Common myeloid progenitor, CD34-positive (primary cell): ENCODE measurements at places on chromosomes 3 and 15.

GRCh38 chr3:175580318-175580717 is 721.2 kb downstream of the NAALADL2 start:
- H3K36me3 ChIP-seq, result no peaks in the 10 kb centered on the region
- no peak overlapping the region for H3K4me3 ChIP-seq
- no peaks in the 10 kb centered on the region for H3K4me1 ChIP-seq
- no peaks in the 10 kb centered on the region for H3K27me3 ChIP-seq
- no peak for DNase-seq

- H3K4me1 ChIP-seq, result peaks cover 10% of the 10 kb centered on the region
- no peak overlapping the region for H3K27ac ChIP-seq
- H3K36me3 ChIP-seq, result no peaks in the 10 kb centered on the region
- peak; percentile 74 for DNase-seq
- no peak overlapping the region for H3K4me3 ChIP-seq
- no peaks in the 10 kb centered on the region for H3K27me3 ChIP-seq
These were observed 23.5 kb upstream of the CLN6 start for GRCh38 chr15:68252925-68253534.

- no peak overlapping the region for H3K27ac ChIP-seq
- H3K4me1 ChIP-seq, result peaks cover 63% of the 10 kb centered on the region
- DNase-seq, result peak; percentile 10
- H3K27me3 ChIP-seq, result no peaks in the 10 kb centered on the region
- no peaks in the 10 kb centered on the region for H3K36me3 ChIP-seq
These were observed 1.4 kb downstream of the ARID3B start for GRCh38 chr15:74542166-74543042.

GRCh38 chr3:174440741-174441587 is 418.2 kb upstream of the NAALADL2 start:
- H3K27me3 ChIP-seq, result no peaks in the 10 kb centered on the region
- H3K27ac ChIP-seq, result peak overlapping the region; percentile 94
- peak; percentile 90 for DNase-seq
- peak overlapping the region; percentile 93 for H3K4me3 ChIP-seq
- H3K4me1 ChIP-seq, result peaks cover 13% of the 10 kb centered on the region
- no peaks in the 10 kb centered on the region for H3K36me3 ChIP-seq

DNA sequence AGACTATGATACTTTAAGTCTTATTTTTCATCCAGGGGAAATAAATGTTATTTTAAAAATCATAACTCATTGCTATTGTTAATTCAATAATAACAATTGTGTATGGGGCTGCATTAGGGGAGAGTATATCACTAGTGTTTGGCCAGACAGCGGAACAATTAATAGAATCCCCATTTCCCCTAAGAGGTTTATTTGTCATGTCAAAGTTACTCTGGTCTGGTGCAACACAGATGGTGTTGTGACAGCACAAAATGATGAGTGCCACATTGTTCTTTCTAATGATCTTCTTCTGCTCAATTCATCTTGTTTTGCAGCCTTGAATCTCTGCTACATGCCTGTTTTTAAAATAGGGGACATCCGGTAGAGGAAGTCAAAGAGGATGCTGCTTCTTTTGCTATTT is 351.6 kb downstream of the NSUN3 start:
- H3K27ac ChIP-seq, result no peak overlapping the region
- no peaks in the 10 kb centered on the region for H3K36me3 ChIP-seq
- H3K4me3 ChIP-seq, result no peak overlapping the region
- no peaks in the 10 kb centered on the region for H3K27me3 ChIP-seq

GRCh38 chr15:66703540-66703941 is 1.5 kb downstream of the SMAD6 start:
- peak overlapping the region; percentile 82 for H3K4me3 ChIP-seq
- H3K27me3 ChIP-seq, result no peaks in the 10 kb centered on the region
- peaks cover 38% of the 10 kb centered on the region for H3K4me1 ChIP-seq
- peak; percentile 45 for DNase-seq
- H3K27ac ChIP-seq, result no peak overlapping the region

- no peak overlapping the region for H3K4me3 ChIP-seq
- H3K36me3 ChIP-seq, result no peaks in the 10 kb centered on the region
- H3K27me3 ChIP-seq, result no peaks in the 10 kb centered on the region
- no peak overlapping the region for H3K27ac ChIP-seq
- DNase-seq, result no peak
These were observed 247.7 kb downstream of the IL20RB start for GRCh38 chr3:137205394-137206045.

GRCh38 chr3:118734664-118735063 is 300.0 kb downstream of the IGSF11 start:
- H3K4me3 ChIP-seq, result no peak overlapping the region
- no peak for DNase-seq
- no peaks in the 10 kb centered on the region for H3K36me3 ChIP-seq
- H3K4me1 ChIP-seq, result no peaks in the 10 kb centered on the region
- H3K27ac ChIP-seq, result no peak overlapping the region

DNA sequence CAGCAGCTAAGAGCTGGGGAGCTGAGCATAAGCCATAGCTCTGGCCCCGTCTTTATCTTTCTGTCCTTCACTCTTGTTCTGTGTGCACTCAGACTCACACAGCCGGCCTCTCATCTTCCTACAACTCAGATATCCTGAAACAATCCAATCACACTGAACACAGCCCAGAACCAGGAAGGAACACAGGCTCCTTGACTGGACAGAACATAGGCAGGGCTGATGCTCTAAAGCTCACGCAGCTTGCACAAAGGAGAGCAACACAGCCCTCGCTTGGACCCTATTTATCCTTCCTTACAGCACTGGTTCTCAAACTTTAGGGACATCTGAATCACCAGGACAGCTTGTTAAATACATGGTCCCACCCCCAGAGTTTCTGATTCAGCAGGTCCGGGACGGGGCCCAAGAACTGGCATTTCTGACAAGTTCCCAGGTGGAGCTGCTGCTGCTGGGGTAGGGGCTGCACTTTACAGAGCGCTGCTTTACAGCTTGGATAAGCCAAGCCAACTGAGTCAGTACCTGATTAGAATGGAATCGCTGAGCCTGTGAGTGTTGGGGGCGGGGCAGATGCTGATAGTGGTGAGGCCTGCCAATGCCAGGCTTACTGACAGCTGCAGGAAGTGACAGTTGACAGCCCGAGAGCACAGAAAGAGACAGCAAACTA is 65.1 kb downstream of the MRPL46 start:
- no peaks in the 10 kb centered on the region for H3K27me3 ChIP-seq
- H3K36me3 ChIP-seq, result no peaks in the 10 kb centered on the region
- H3K4me3 ChIP-seq, result peak overlapping the region; percentile 48
- H3K4me1 ChIP-seq, result peaks cover 26% of the 10 kb centered on the region
- no peak overlapping the region for H3K27ac ChIP-seq

GRCh38 chr3:193187070-193187722 is 53.8 kb upstream of the PLAAT1 start:
- H3K4me1 ChIP-seq, result no peaks in the 10 kb centered on the region
- H3K27me3 ChIP-seq, result no peaks in the 10 kb centered on the region
- no peak overlapping the region for H3K27ac ChIP-seq
- no peak overlapping the region for H3K4me3 ChIP-seq
- DNase-seq, result no peak

GRCh38 chr3:63724987-63725386 is 72.5 kb downstream of the SNTN start:
- H3K27me3 ChIP-seq, result no peaks in the 10 kb centered on the region
- no peak overlapping the region for H3K4me3 ChIP-seq
- DNase-seq, result no peak
- H3K27ac ChIP-seq, result no peak overlapping the region

- H3K27me3 ChIP-seq, result no peaks in the 10 kb centered on the region
- H3K36me3 ChIP-seq, result no peaks in the 10 kb centered on the region
- no peak overlapping the region for H3K27ac ChIP-seq
- peak; percentile 19 for DNase-seq
- H3K4me3 ChIP-seq, result no peak overlapping the region
These were observed 49.4 kb upstream of the FMN1 start for GRCh38 chr15:33243869-33244268.

- peaks cover 23% of the 10 kb centered on the region for H3K27me3 ChIP-seq
- H3K27ac ChIP-seq, result no peak overlapping the region
- H3K4me1 ChIP-seq, result no peaks in the 10 kb centered on the region
- no peak for DNase-seq
- H3K4me3 ChIP-seq, result no peak overlapping the region
- H3K36me3 ChIP-seq, result no peaks in the 10 kb centered on the region
These were observed 851.2 kb upstream of the NR2F2 start for GRCh38 chr15:95479308-95479707.
